ENCODE measurements at places on chromosomes 5 and 9.

DNA sequence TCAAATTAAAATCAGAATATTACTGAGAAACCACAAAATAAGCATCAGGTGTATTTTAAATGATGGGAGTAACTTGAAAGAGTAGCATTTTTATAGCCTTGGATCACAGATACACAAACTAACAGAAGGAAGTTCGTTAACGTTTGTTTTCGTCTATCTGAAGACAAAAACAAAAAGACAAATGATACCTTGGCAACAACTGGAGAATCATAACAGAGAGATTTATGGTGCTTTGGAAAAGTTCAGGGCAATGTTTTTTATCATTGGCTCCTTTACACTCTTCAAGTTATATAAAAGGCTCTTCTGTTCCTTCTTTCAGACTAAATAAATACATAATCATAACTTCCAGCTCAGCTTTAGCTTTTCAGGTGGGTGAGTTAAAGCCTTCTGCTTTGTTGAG lies 128.1 kb upstream of the VLDLR start:
- DNase-seq = no peak

DNA sequence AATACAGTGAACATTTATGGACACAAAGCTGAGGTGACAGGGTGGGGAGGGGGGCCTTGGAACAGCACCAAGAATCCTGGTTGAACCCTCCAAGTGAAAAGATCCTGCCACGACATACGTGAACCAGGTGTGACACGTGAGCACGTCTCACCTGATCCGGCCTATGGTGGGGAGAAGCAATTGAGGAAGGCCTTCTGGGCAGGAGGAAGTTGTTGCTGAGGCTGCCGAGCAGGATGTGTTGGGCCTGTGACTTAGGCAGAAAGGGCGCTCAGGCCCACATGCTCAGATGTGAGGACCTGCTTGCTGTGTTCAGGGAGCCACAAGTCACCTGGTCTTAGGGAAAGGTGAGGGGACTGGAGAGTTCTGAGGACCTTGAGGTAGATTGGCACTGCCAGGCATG lies 2.5 kb upstream of the MAPK9 start:
- DNase-seq = no peak

DNA sequence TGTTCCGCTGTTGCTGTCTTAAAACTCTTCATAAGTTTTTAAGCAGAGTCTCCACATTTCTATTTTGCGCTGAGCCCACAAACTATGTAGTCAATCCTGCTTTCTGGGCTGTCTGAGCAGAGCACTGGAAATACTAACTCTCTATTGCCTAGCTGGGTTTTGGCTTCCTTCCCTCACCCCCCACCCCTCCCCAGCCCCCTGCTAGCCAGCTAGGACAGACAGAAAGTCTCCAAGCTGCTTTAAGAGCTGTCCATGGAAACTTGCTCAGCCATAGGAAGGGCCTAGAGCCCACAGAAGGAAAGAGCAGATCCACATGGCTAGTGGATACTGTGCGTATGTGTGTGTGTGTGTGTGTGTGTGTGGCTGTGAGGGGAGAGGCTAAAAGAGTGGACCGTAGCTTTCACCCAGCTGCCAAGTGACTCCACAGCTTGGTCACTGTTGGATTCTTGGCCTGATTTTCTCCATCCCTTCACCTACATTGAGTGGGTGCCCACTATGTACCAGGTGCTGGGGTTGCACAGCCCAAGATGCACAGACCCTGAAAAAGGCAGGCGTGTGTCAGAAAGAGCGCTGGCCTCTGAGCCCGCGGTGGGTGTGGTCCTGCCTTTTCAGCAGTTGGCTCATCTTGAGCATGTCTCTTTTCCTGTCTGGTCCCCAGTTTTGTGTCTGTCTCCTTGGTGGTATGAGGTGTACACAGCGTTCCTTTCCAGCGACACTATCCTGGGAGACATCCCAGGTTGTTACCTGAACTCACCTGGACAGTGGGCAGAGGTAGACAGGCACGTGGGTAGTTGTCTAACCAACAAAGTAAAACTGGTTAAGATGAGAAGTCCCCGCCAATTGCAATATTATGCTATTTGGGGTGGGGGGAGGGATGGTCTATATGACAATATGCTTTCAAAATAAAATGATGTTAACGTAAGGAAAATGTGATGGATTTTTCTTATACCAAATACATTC lies 5.4 kb upstream of the NKX2-5 start:
- no peak for DNase-seq

DNA sequence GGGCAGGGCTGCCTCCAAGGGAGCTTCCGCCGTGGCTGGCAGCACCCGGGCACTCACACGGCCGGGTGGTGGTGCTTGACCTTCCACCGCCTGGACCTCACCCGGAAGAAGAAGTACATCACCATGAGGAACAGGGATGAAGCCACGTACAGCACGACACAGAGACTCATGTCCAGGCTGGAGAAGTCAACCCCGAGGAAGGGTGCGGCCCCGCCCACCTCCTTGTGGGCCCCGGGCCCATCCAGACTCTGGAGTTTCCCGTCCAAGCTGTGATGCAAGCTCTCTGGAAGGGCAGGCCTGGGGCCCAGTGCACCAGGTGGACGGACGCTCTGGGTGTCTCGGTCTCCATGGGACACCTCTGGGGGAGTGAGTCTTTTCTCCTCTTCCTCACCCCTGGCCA lies 3.7 kb upstream of the LHX3 start:
- no peak for DNase-seq
